ENCODE measurements at places on chromosomes 11 and 22. TPM values are rescaled to one million over a fixed set of nuclear protein-coding genes. Genes with fewer than 3 reads are reported as not detected.

The OR56A1 gene
- polyA plus RNA-seq, result not detected

The C11orf86 gene
- polyA plus RNA-seq, result not detected

The MAJIN gene
- 3.6 TPM for polyA plus RNA-seq

The FOLR1 gene
- polyA plus RNA-seq, result not detected

The C11orf52 gene
- 1.7 TPM for polyA plus RNA-seq

The DLAT gene
- 42.0 TPM for polyA plus RNA-seq

The MS4A14 gene
- polyA plus RNA-seq, result not detected

The MSANTD2 gene
- 5.2 TPM for polyA plus RNA-seq

The MYO18B gene
- not detected for polyA plus RNA-seq

The OR8G1 gene
- polyA plus RNA-seq, result not detected

The ATM gene
- polyA plus RNA-seq, result 40.7 TPM

The MTFP1 gene
- 5.8 TPM for polyA plus RNA-seq

The MRGPRF gene
- polyA plus RNA-seq, result not detected

The LSP1 gene
- 6.2 TPM for polyA plus RNA-seq

The PDE2A gene
- 6.0 TPM for polyA plus RNA-seq

The MIAT gene
- 20.1 TPM for polyA plus RNA-seq

The TUT1 gene
- 0.19 TPM for polyA plus RNA-seq

The SLC25A45 gene
- not detected for polyA plus RNA-seq

The MS4A4E gene
- polyA plus RNA-seq, result not detected

The UBQLN3 gene
- not detected for polyA plus RNA-seq

The MIOX gene
- not detected for polyA plus RNA-seq

The PHLDB1 gene
- 28.3 TPM for polyA plus RNA-seq

The HTR3A gene
- not detected for polyA plus RNA-seq

The DTX4 gene
- polyA plus RNA-seq, result 1.8 TPM

The PAFAH1B2 gene
- polyA plus RNA-seq, result 85.7 TPM

The JHY gene
- polyA plus RNA-seq, result 3.8 TPM

The PPM1F gene
- polyA plus RNA-seq, result 1.8 TPM

The ZP1 gene
- not detected for polyA plus RNA-seq

The OR10A2 gene
- 0.46 TPM for polyA plus RNA-seq

The CLMP gene
- polyA plus RNA-seq, result 103 TPM

The MMP13 gene
- not detected for polyA plus RNA-seq

The GALNT18 gene
- 81.2 TPM for polyA plus RNA-seq

The DDI1 gene
- polyA plus RNA-seq, result not detected

The TMEM25 gene
- polyA plus RNA-seq, result 41.0 TPM

The OR51B4 gene
- polyA plus RNA-seq, result not detected

The OR10D3 gene
- not detected for polyA plus RNA-seq

The OR4D11 gene
- polyA plus RNA-seq, result not detected

The FOXRED1 gene
- polyA plus RNA-seq, result 23.0 TPM

The XNDC1N gene
- polyA plus RNA-seq, result 10.6 TPM

The HTR3B gene
- not detected for polyA plus RNA-seq

The FGF4 gene
- not detected for polyA plus RNA-seq
